ENCODE measurements at places on chromosomes 1 and 21. TPM values are rescaled to one million over a fixed set of nuclear protein-coding genes. Genes with fewer than 3 reads are reported as not detected.

- peaks cover 36% of the 10 kb centered on the region for H3K27me3 ChIP-seq
- H3K4me3 ChIP-seq, result no peak overlapping the region
- H3K4me1 ChIP-seq, result peaks cover 24% of the 10 kb centered on the region
- H3K36me3 ChIP-seq, result no peaks in the 10 kb centered on the region
- no peak for DNase-seq
Observed at GRCh38 chr1:111205714-111206050, 5.2 kb upstream of the DENND2D start.

- H3K4me3 ChIP-seq, result no peak within 1 kb of the TSS
- no peak within 1 kb of the TSS for H3K27ac ChIP-seq
- no peaks in the 10 kb centered on the region for H3K36me3 ChIP-seq
- H3K27me3 ChIP-seq, result no peaks in the 10 kb centered on the region
Observed at GRCh38 chr1:207088701-207089626, at the start of gene C4BPB. TSS of gene C4BPB (plus strand) at chr1:207088860. CDS start at chr1:207089532, 672 bp downstream.

GRCh38 chr1:198627436-198628066 is 11.3 kb upstream of the PTPRC start:
- DNase-seq, result no peak
- H3K36me3 ChIP-seq, result no peaks in the 10 kb centered on the region
- no peaks in the 10 kb centered on the region for H3K27me3 ChIP-seq
- H3K4me1 ChIP-seq, result no peaks in the 10 kb centered on the region
- no peak overlapping the region for H3K27ac ChIP-seq
- H3K4me3 ChIP-seq, result no peak overlapping the region

CNN3 gene
- total RNA-seq, result 268 TPM

DNA sequence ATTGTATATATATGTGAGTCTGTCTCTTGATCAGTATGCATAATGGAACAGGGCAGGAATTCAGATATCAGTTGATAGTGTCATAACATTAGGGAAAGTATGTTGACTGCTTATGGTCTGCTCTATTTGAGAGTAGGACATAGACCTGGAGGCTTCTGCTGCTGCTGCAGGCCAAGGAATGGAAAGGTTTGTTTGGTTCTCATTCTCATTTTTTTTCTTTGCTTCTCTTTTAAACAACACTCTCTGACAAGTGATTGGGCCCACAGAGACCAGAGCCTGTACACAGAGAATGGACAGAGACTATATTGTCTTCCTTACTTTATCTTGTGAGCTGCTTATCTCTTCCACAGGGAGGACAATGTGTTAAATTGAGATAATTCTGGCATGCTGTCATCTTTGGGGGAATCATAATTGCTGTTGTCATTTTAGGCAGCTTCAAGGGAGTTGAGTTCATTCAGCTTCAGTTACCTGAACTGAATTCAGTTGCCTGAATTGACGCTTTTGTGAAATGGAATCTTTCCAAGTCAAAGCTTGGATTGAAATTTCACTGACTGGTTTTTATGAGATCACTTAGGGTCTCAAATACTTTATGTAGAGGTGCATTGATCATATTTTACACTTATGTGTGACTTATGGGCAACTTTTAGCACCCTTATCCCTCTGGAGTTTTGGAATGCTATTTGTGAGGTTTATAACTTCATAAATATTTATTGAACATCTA is 16.9 kb downstream of the CAP1 start:
- peak overlapping the region; percentile 44 for H3K27ac ChIP-seq
- peaks cover 30% of the 10 kb centered on the region for H3K36me3 ChIP-seq
- H3K27me3 ChIP-seq, result no peaks in the 10 kb centered on the region
- peaks cover 92% of the 10 kb centered on the region for H3K4me1 ChIP-seq
- H3K4me3 ChIP-seq, result no peak overlapping the region
- DNase-seq, result no peak

DNA sequence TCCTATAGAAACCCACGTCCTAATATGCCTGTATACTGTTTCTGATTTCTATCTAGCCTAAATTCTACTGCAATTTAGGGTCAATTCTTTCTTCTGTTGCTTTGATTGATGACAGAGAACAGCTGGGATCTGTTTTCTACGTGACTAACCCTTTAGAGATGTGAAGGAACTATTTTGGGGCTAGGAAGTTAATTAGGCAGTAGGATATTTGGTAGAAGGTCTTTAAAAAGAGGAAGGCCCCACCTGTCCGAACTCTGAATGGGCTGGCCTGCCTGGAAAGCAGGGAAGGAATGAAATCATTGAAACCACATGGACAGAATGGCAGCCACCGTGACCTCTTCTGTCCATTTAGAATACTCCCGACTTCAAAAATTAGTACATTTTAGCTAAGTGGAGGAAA is 21.0 kb downstream of the EIF2D start:
- no peaks in the 10 kb centered on the region for H3K27me3 ChIP-seq
- no peak for DNase-seq
- H3K36me3 ChIP-seq, result peaks cover 98% of the 10 kb centered on the region
- no peaks in the 10 kb centered on the region for H3K4me1 ChIP-seq
- H3K27ac ChIP-seq, result no peak overlapping the region

DNA sequence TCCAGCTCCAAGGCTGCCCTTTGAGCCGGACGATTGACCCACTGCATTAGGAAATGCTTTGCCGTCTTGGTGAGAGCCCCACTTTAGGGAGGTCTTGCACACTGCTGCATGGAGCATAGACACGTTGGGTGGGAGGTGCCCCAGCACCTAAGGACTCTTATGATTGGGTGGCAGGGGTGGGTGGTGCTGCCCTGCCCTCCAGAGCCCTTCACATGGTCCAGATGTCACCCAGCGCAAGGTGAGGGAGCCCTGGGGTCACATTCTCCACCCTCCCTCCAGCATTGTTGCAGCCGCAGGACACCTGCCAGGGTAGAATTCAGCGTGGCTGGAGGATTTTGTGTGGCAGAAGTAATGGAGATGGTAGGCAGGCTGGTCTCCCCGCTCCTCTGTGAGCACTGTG is 137.4 kb upstream of the COL6A1 start:
- no peak overlapping the region for H3K4me3 ChIP-seq
- no peak for DNase-seq
- H3K4me1 ChIP-seq, result peaks cover 13% of the 10 kb centered on the region

KDF1 gene
- total RNA-seq, result 0.33 TPM

- no peak overlapping the region for H3K27ac ChIP-seq
- H3K36me3 ChIP-seq, result no peaks in the 10 kb centered on the region
- peaks cover 14% of the 10 kb centered on the region for H3K4me1 ChIP-seq
- DNase-seq, result no peak
- peaks cover 25% of the 10 kb centered on the region for H3K27me3 ChIP-seq
- no peak overlapping the region for H3K4me3 ChIP-seq
Observed at GRCh38 chr1:180265871-180266270, 35.8 kb downstream of the LHX4 start.

LCE1B gene
- total RNA-seq, result not detected

AMY2A gene
- total RNA-seq, result not detected

DNA sequence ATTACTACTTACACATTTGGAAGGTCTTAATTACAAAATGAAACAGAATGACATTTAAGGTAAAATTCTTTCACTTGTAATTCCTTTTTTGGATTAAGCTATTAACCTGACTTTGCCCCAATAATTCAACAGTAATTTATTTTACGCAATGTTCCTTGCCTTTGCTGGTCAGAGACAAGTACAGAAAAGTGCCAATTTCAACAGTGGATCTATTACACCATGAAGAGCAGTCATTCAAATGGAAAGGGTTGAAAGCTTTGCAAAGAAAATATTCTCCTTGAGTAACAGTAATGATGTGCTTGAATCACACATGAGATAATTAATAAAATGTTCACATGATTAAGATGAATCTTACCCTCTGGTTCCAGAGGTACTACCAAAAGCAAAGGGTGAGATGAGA is 84.7 kb downstream of the APP start:
- no peak for DNase-seq
- H3K27ac ChIP-seq, result no peak overlapping the region
- no peaks in the 10 kb centered on the region for H3K27me3 ChIP-seq
- peaks cover 19% of the 10 kb centered on the region for H3K36me3 ChIP-seq
- H3K4me1 ChIP-seq, result peaks cover 4% of the 10 kb centered on the region
- no peak overlapping the region for H3K4me3 ChIP-seq

AZIN2 gene
- total RNA-seq, result 6.1 TPM

- H3K36me3 ChIP-seq, result peaks cover 23% of the 10 kb centered on the region
- no peak for DNase-seq
- peak overlapping the region; percentile 54 for H3K27ac ChIP-seq
Observed at GRCh38 chr1:203744075-203744972, 20.7 kb upstream of the LAX1 start.

- H3K27me3 ChIP-seq, result no peaks in the 10 kb centered on the region
- peak overlapping the region; percentile 89 for H3K27ac ChIP-seq
- H3K36me3 ChIP-seq, result peaks cover 14% of the 10 kb centered on the region
- peak overlapping the region; percentile 73 for H3K4me3 ChIP-seq
- DNase-seq, result no peak
Observed at GRCh38 chr1:168180148-168180524, 1.4 kb downstream of the TIPRL start.

- no peaks in the 10 kb centered on the region for H3K27me3 ChIP-seq
- peaks cover 19% of the 10 kb centered on the region for H3K4me1 ChIP-seq
- H3K4me3 ChIP-seq, result no peak overlapping the region
- H3K27ac ChIP-seq, result no peak overlapping the region
- no peaks in the 10 kb centered on the region for H3K36me3 ChIP-seq
- no peak for DNase-seq
Observed at GRCh38 chr1:10450836-10451235, 1.0 kb downstream of the CORT start.

- H3K27ac ChIP-seq, result no peak overlapping the region
- H3K4me1 ChIP-seq, result no peaks in the 10 kb centered on the region
- H3K27me3 ChIP-seq, result no peaks in the 10 kb centered on the region
- no peak for DNase-seq
- no peaks in the 10 kb centered on the region for H3K36me3 ChIP-seq
Observed at GRCh38 chr21:30638686-30639085, 3.7 kb downstream of the KRTAP20-2 start.

SCCPDH gene
- 25.5 TPM for total RNA-seq

PLEKHA6 gene
- 12.5 TPM for total RNA-seq

GRCh38 chr1:51963592-51964308 is 26.8 kb downstream of the RAB3B start:
- H3K36me3 ChIP-seq, result no peaks in the 10 kb centered on the region
- no peaks in the 10 kb centered on the region for H3K27me3 ChIP-seq
- no peak overlapping the region for H3K4me3 ChIP-seq

- no peaks in the 10 kb centered on the region for H3K27me3 ChIP-seq
- H3K4me1 ChIP-seq, result no peaks in the 10 kb centered on the region
- no peak within 1 kb of the TSS for H3K27ac ChIP-seq
- no peaks in the 10 kb centered on the region for H3K36me3 ChIP-seq
- H3K4me3 ChIP-seq, result no peak within 1 kb of the TSS
- DNase-seq, result peak; percentile 92
Observed at GRCh38 chr1:54017979-54018378, at the start of gene LDLRAD1. TSS of gene LDLRAD1 (minus strand) at chr1:54018186. CDS start at chr1:54018112, 74 bp downstream.

DNA sequence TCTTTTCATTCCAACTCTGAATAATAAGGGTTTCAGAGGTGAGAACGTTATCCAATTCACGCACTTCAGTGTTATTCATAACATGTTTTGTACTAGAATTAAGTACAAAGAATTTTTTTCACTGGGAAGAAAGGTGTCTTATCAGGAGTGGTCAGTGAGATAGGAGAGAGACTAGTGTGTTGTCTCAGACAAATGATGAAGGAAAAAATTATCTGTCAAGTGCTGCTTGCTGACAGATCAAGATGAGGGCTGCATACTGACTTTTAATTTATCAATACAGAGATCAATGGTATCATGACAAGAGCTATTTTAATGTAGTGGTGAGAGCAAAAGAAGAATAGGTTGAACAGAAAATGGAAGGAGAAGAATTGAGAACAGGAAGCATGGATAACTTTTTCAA is 402.4 kb downstream of the KCNT2 start:
- no peaks in the 10 kb centered on the region for H3K36me3 ChIP-seq
- H3K27me3 ChIP-seq, result no peaks in the 10 kb centered on the region
- no peaks in the 10 kb centered on the region for H3K4me1 ChIP-seq
- H3K27ac ChIP-seq, result no peak overlapping the region

RHBDL2 gene
- total RNA-seq, result not detected

WLS gene
- total RNA-seq, result 228 TPM

GRCh38 chr1:42940851-42941639 is 17.6 kb downstream of the SLC2A1 start:
- H3K27ac ChIP-seq, result peak overlapping the region; percentile 68
- DNase-seq, result no peak
- H3K27me3 ChIP-seq, result no peaks in the 10 kb centered on the region
- peaks cover 13% of the 10 kb centered on the region for H3K36me3 ChIP-seq
- peaks cover 75% of the 10 kb centered on the region for H3K4me1 ChIP-seq
- H3K4me3 ChIP-seq, result no peak overlapping the region

DNA sequence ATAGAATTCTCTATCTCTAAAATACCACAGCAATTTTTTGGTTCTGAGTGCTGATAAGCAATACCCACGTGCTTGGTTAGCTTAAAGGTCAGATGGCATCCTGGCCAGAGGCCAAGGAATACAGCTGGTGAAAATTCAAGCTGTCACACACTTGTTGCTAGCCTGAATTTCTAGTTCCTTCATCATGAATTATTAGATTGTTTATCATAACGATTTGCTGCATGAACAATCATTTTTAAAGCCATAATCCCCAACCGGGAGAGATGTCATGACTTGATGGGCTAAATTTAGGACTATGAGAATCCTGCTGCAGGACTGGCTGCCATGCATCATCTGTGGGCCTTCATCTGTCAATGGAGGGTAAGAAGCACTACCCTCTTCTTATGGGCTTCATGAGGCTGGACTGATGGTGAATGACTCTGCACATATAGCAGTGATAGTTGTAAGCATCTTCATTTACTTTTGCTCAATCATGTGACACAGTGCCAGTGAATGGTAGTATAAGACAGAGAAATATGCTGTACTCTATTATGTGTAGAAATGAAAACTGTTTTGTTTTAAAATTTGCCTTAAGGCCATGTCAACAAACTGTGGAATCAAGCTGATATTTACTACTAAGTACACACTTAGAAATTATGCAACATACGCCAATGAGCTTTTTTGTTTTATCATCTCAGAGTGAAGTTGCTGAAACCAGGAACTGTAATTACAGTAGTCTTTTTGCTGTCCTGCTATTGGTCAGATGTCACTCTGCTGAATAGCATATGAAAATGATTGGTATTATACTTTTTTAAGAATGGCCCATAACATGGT is 80.5 kb upstream of the RALGPS2 start:
- H3K27me3 ChIP-seq, result no peaks in the 10 kb centered on the region
- no peaks in the 10 kb centered on the region for H3K36me3 ChIP-seq
- DNase-seq, result no peak
- H3K4me1 ChIP-seq, result peaks cover 3% of the 10 kb centered on the region
- no peak overlapping the region for H3K27ac ChIP-seq

- H3K4me3 ChIP-seq, result no peak overlapping the region
- H3K27me3 ChIP-seq, result peaks cover 37% of the 10 kb centered on the region
- DNase-seq, result no peak
- no peaks in the 10 kb centered on the region for H3K36me3 ChIP-seq
Observed at GRCh38 chr1:2016123-2016522, 3.0 kb upstream of the GABRD start.

- peaks cover 100% of the 10 kb centered on the region for H3K4me1 ChIP-seq
- peak overlapping the region; percentile 53 for H3K27ac ChIP-seq
- H3K36me3 ChIP-seq, result no peaks in the 10 kb centered on the region
- no peak overlapping the region for H3K4me3 ChIP-seq
- H3K27me3 ChIP-seq, result no peaks in the 10 kb centered on the region
Observed at GRCh38 chr21:45084121-45084520, 9.7 kb downstream of the ADARB1 start.

Measured in esophagus muscularis mucosa (tissue), 4 donors.